Calu3 (cell line): ENCODE measurements at places on chromosomes 7 and 10. TPM values are rescaled to one million over a fixed set of nuclear protein-coding genes. Genes with fewer than 3 reads are reported as not detected.
A peak's percentile ranks its signal among the peaks of the same experiment; 100 is the strongest.

DNA sequence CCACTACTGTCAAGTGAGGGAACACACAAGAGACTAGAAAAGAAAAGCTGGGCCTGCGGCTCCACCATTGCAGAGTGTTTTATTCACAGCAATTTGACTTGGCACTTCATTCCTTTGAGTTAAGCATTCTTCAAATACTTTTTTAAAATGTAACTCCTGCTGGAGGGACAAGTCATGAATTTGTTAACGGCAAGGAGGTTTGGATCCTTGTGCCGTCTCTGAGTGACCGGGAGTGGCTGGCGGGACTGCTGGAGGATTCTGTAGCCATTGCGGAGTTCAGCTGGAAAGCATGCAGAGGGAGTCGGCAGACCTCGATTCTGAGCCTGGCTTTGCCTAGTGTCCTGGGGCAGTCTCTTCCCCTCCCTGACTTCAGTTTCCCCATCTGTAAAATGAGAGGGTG lies 9.8 kb downstream of the HSPA12A start:
- DNase-seq: no peak

DNA sequence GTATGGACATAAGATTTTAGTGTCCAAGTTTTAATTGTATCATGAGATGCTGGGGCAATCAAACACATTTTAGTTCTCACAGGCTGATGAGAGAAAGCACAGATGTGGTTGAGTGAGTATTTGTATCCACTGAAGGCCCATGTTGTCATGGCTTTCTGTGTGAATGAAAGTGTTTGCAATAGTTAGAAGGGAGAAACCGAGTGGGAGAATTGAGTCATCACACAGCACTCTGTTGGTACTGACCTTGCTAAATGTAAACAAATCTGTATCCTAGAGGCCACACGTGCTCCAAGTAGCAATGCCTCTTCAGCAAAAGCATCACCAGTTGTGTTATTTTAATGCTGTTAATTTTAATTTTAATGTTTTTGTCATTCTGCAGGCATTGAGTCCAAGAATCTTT lies 121.2 kb downstream of the EMX2 start:
- DNase-seq: no peak

- DNase-seq: no peak
These were observed 169.2 kb downstream of the SUGCT start for GRCh38 chr7:40303996-40304395.

GRCh38 chr10:58201704-58202103 lies 66.0 kb downstream of the IPMK start:
- DNase-seq: no peak

GRCh38 chr7:25126751-25127150 lies 1.7 kb upstream of the CYCS start:
- DNase-seq: no peak

- DNase-seq: no peak
These were observed 1.1 kb downstream of the EPHB6 start for GRCh38 chr7:142855756-142856564.

DNA sequence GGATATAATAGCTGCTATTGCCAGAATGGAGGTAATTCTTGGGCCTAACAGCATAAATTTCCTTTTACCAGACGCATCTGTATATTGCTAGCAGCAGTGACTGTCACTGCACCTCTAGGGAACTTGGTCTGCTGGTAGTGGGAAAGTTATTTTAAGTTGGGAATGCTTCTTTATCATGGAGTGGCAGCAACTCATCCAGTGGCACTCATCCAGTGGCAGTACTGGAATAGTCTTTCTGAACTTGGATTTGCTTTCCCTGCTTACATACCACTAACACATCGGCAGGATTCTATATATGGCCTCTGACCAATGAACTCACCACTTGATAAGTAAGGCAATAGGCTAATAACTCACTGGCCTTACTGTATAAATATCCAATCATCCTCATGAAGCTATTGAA lies 22.0 kb upstream of the ICA1 start:
- no peak for DNase-seq

GRCh38 chr7:16770657-16771329 lies 17.2 kb downstream of the TSPAN13 start:
- no peak for DNase-seq

GRCh38 chr10:86668297-86669165 lies at the start of gene LDB3:
Gene LDB3 (plus strand): TSS chr10:86668511. CDS start chr10:86668692, 181 bp downstream.
- peak; percentile 49 for DNase-seq

DNA sequence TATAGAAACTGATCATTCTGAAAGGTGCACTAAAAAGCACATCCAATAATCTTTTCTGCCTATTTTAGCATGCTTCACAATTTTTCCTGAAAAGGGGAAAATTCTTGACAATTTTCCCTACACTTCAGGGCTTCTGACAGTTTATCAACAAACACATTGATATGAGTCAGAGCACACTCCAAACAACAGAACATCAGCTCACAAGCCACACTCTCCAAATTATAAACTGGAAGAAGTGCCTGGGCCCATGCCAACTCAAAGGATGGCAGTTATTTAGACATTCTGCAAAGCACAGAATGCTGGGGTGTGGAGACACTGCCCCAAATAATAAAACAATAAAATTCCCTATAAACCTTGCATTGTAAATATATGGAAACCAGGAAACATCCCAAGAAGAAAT lies 90.8 kb downstream of the ELAPOR2 start:
- no peak for DNase-seq

DNA sequence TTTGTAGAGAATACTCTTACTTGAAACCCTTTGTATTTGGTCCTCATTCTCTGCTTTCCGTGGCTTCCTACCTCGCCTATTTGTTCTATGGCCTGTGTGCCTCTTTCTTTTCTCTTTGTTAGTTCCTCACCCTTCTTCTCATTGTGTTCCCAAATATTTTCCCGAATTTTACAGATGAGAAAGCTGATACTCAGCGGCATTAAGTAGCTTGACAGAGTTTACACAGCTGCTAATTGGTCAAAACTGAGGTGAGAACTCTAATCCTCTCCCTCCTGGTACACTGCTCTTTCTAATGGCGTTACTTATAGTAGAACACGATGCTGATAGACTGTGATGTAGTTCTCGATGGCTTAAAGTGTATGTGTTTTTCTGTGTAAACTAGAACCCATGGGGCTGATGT lies 80.7 kb upstream of the HDAC9 start:
- no peak for DNase-seq

DNA sequence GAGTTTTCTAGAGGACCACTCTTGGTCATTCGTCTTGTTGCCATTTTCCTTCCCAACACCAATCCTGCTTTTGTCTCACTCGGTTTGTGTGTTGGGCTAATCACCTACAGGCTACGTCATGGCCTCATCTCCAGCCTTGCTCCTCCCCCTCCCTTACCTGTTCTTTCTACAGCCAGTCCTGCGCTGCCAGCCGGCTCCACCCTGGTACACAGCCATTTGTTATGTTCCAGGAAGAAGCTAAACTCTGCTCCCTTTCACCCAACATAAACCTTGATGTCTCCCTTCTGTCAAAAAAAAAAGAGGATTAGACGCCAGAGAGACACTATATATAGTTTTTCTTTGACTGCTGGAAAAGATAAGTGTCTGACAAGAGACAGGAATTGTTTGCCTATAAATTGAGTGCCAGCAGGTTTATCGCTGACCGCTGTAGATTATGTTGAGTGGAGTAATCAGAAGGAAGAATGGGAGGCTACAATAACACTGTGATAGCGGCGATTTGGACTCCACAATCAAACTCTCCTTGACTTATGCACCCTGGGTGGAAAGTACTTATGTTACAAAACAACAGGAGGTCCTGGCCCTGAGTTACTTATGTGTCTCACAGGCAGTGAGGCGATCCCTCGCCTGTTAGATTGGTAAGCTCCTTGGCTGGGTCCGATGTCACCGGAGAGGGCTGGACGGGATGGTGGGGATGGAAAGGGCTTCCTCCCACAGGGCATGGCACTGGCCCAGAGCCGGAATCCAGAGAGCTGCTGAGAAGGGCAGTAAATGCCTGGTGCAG lies 171.3 kb upstream of the BMPER start:
- no peak for DNase-seq

- peak; percentile 59 for DNase-seq
These were observed 4.2 kb downstream of the SMARCD3 start for GRCh38 chr7:151244196-151244840.

DNA sequence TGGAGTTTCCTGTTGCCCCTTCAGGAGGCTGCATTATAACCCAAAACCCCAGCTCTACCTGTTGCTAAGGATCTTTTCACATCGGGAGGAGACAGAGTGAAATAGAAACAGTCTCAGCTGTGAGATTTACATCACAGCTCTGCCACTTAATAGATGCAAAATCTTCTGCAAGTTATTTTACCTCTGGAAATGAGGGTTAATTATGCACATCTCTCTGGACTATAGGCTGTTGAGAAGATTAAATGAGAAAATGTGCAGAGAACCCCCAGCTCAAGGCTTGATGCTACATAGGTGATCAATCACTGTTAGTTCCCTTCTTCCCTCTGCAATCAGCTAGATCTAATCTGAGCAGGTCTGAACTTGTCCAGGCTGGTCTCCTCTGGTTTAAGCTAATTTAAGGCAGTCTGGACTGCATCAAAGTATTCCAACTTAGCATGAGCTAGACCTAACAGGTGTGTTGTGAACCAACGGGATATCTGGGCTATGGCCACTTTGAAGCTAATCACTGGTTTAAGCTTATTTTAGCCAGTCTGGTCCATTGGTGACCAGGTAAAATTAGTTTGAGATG lies 8.9 kb upstream of the LRRC18 start:
- DNase-seq: no peak

GRCh38 chr7:153444641-153445040 lies 607.6 kb upstream of the DPP6 start:
- DNase-seq: no peak

- DNase-seq: no peak
These were observed 967.8 kb downstream of the LRMDA start for GRCh38 chr10:76399226-76399625.

DNA sequence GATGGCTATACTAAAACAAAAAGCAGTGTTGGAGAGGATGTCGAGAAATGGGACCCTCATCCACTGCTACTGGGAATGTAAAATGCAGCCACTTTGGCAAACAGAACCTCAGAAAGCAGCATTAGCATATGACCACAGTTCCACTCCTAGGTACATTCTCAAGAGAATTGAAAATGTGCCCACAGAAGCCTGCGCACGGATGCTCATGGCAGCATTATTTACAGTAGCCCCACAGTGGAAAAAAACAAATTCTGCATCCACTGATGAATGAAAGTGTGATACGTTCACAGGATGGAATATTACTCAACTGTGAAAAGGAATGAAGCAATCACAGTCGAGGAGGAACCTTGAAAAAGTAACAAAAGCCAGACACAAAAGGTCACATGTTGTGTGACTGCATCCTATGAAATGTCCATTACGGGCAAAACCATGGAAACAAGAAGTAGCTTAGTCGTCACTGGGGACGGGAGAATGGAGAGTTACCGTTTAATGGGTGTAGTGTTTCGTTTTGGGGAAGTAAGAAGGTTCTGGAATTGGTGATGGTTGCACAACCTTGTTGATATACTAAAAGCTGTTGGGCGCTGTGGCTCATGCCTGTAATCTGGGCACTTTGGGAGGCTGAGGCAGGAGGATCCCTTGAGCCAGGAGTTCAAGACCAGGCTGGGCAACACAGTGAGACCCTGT lies 2.5 kb upstream of the UPK3B start:
- no peak for DNase-seq

GRCh38 chr7:48140001-48140681 lies 31.1 kb upstream of the ABCA13 start:
- peak; percentile 64 for DNase-seq

- no peak for DNase-seq
These were observed 10.1 kb downstream of the BNIP3 start for GRCh38 chr10:131971591-131971990.

Gene HSPA12A
- 2.4 and 3.2 TPM in 2 replicates for total RNA-seq

Gene INA
- 1.3 and 1.9 TPM in 2 replicates for total RNA-seq

Gene HUS1
- total RNA-seq: 42.9 and 51.3 TPM in 2 replicates

Gene ANKRD30A
- 0.10 TPM in 1 of 2 replicates, not detected in the other for total RNA-seq

Gene SMURF1
- 28.2 and 29.7 TPM in 2 replicates for total RNA-seq

Gene GPRIN2
- 9.5 and 12.8 TPM in 2 replicates for total RNA-seq

Gene SLK
- 25.6 and 31.2 TPM in 2 replicates for total RNA-seq

Gene RAB19
- 4.7 and 7.1 TPM in 2 replicates for total RNA-seq

Gene SPRN
- 0.15 TPM in 1 of 2 replicates, not detected in the other for total RNA-seq

Gene ZNF775
- 5.3 and 5.8 TPM in 2 replicates for total RNA-seq
